ENCODE measurements at places on chromosomes 16 and 17.

GRCh38 chr17:2982854-2983253 lies 80.6 kb downstream of the OR1D5 start:
- DNase-seq = no peak

GRCh38 chr17:69088643-69089200 lies 28.0 kb upstream of the ABCA9 start:
- no peak for DNase-seq

GRCh38 chr17:77768248-77768852 lies 190.2 kb upstream of the TNRC6C start:
- DNase-seq = no peak

- no peak for DNase-seq
These were observed 709 bp upstream of the ENO3 start for GRCh38 chr17:4950075-4950745.

DNA sequence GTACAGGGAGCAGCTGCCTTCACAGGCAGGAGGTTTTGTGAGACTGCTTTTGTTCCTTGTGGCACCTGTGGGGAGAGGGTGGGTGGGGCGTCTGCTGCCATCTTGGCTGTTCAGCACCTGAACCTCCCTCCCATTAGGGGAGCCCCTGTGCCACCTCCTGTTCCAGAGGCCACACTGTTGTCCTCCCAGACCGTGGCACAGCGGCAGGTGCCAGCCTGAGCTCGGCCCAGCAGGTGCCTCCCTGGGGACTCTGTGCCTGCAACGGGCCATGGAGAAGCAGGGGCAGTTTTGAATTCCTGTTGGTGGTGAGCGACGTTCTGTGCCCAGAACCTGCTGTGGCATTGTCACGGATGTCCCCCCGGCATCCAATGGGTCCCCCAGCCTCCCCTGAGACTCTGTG lies 9.9 kb downstream of the LGALS3BP start:
- no peak for DNase-seq

DNA sequence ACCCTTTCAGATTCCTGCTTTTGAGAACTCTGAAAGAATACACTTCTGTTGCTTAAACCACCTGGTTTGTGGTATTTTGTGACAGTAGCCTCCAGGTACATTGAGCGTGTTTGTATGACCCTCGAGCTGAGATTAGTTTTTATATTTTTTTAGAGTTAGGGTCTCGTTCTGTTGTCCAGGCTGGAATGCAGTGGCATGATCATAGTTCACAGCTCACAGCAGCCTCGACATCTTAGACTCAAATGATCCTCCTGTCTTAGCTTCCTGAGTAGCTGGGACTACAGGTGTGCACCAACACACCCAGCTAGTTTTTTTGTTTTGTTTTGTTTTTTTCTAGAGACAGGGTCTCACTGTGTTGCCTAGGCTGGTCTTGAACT lies 4.5 kb upstream of the ITPRIPL2 start:
- DNase-seq = no peak

DNA sequence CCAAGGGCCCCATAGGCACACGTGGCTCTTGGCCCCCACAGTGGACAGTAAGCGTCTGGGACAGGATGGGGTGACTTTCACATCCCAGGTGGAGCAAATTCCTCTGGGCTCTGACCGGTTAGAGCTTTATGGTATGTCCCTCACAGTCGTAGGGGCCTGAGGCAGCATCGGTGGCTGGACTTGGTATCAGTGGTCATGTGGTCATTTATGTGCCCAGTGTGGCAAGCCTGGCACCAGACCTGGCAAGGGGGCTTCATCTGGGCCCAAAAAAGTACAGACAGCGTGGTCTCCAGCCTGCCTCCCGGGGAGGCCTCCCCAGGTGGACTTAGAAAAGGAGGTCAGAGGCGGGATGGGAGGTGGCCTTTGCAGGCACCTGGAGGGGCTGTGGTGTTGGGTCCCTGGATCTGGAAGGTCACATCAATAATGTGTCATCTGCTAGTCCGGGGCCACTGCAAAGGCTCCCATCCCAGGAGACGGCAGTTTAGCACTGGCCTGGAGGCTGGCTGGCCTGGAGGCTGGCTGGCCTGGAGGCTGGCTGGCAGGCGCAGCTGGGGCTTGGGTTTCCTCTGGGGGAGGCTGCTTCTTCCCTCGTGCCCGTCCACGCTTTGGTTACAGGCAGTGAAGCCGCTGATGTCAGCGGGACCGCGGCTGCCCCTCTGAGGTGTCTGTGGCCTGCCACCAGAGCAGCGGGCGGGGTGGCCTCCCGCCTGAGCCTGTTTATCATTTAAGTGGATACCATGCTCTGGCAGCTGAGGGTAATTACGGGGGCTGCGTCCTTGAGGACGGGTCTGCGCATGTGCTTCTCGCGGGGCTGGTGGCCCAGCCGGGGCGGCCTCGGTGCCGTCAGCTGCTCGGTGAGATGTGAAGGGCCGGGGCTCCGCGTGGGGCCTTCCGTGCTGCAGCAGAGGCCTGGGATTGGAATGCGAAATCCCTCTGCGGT lies 20.7 kb upstream of the CBX4 start:
- no peak for DNase-seq

GRCh38 chr16:58501242-58502131 lies 1.5 kb downstream of the NDRG4 start:
- no peak for DNase-seq

GRCh38 chr17:74598346-74599022 lies 6.4 kb upstream of the CD300LD start:
- DNase-seq = no peak

DNA sequence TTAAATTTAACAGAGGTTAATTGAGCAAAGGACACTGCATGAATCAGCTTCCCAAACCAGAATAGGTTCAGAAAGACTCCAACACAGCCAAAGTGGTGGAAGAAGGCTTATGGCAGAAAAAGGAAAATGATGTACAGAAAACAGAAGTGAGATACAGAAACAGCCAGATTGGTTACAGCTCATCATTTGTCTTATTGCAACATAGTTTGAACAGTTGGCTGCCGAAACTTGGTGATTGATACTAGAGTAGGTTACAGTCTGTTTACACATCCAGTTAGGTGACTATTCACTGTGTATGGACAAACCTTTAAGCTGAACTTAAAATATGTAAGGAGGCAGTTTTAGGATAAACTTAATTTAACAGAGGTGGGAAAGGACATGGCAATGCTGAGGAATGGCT lies 18.3 kb downstream of the TMEM100 start:
- DNase-seq = no peak

DNA sequence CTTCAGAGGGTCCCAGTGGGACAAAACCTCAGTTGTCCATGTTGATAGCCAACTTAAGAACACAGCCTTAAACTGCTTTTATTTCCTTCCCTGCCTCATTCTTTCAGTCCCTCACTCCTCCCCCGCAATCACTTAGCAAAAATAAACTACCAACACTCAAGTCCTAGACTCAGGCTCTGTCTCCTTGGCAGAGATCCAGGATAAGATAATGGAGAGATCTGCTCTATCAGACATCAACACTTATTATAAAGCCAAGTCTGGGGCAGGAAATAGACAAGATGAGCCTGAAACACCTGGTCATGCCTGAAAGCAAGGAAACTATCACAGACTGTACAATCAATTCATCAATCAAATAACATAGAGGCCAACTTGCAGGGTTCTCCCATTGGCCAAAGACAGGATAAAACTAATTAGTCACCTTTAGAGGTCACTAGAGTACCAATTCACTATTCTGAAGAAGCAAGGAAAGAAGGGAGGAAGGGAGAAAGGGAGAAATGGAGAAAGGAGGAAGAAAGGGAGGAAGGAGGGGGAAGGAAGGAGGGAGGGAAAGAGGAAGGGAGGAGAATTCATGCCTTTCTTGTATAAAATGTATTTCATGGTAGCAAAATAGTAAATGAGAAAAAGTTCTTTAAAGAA lies 15.7 kb downstream of the HYDIN start:
- DNase-seq = no peak

Data from NT2/D1 (cell line).